ENCODE measurements at places on chromosomes 6 and 20.

DNA sequence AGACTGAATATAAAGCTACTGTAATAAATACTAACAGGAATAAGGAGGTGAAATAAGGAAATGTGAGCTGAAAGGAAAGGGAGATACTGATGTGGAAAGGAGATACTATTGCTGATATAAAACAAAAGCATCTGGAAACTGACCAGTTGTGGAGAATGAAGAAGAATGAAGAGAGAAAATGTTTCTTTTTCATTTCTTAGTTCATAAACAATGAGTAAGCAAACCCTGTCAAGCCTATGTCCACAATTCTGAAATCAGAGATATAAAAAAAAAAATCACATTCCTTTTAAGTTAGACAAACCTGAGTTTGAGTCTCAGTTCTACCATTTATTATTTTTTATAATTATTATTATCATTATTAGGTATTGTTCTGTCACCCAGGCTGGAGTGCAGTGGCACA is 121.6 kb upstream of the GJE1 start:
- no peak for DNase-seq

DNA sequence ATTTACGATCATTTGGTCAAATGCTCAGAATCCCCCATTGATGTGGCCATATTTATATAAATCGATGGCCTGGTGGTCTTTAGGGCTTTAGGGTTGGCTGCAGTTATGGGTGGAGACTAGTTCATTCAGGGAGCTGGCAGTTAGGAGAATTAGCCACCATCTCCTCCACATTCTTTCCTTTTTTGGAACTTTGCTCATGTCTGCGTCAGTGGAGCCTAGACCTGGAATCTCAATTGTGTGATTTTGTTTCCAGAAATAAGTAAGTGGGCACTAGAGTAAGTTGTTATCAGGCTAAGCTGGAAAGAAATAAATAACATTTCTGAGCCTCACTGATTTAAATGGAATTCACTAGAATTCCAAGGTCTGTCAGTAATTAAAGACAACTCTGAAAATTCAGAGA is 29.0 kb upstream of the ELOVL5 start:
- DNase-seq: no peak

DNA sequence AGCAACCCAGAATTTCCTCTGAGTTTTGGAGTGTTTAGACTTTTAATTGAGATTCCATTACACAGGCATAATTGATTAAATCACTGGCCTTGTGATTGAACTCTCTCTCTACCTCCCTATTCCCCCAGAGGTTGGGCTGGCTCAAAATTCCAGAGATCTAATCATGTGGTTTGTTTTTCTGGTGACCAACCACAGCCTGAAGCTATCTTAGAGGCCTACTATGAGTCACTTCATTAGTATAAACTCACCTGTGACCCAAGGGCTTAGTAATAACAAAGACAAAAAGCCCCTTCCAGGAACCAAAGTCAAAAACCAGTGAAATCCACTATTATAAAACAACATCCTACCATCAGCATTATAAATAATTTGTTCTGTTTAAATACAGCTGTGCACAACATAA is 992.5 kb upstream of the CITED2 start:
- DNase-seq: no peak

DNA sequence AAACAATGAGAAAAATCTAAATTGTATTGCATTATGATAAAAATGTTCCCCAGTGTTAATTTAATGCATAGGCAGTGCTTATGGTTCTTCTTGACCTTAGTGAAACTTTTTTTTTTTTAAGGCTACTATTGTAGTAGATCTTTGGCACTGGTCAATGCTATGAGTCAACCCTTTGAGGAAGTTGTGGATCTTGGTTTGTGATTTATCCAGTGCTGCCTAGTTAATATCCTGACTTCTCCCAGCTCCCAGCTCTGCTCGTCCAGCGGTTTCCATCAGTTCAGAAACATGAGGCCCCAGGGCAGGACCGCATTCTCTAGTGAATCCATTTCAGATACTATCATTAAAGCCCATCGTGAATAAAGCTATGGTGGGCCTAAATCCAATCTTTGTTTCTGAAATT is 364.5 kb upstream of the JARID2 start:
- DNase-seq: no peak

GRCh38 chr6:20670750-20671149 is 136.5 kb downstream of the CDKAL1 start:
- no peak for DNase-seq

DNA sequence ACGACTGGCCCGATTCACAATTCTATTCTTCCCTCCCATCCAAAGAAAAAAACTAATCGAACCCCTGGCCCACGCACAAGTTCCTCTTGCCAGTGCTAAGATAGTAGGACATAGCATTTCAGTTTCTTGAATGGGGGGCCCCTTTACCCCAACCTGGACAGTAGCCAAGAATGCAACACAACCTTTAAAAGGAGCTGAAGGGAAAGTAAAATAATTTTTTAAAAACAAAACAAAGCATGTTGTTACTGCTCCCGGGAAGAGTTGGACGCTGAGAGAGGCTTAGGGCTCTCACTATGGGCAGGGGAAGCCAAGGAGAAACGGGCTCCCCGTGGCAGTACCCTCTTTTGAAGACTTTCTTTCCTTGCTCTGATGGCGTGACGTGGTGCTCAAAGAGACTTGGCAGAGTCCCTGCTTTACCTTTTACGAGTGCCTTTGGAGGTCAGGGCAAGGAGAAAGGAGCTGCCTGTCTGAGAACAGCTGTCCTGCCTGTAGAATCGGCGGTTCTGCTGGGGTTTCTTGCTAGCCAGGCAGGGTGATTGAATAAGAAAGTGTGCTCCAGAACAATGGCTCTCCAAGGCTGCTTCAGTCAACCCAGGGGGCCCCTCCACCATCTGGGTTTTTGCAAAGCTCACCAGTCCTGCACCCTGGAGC is 5.8 kb downstream of the TFAP2C start:
- DNase-seq: no peak

- no peak for DNase-seq
These were observed 55.6 kb upstream of the NEDD9 start for GRCh38 chr6:11288065-11288464.

Data from activated CD4-positive, alpha-beta T cell treated with anti-CD3 and anti-CD28 coated beads, Interleukin-2, amount 50 U/mL, for 48 hours (primary cell).